Uterus (tissue), 4 donors: ENCODE measurements at places on chromosomes 1 and 21. TPM values are rescaled to one million over a fixed set of nuclear protein-coding genes. Genes with fewer than 3 reads are reported as not detected.

- no peak for DNase-seq
Measured at GRCh38 chr1:30516485-30516858, 206.9 kb downstream of the MATN1 start.

DNA sequence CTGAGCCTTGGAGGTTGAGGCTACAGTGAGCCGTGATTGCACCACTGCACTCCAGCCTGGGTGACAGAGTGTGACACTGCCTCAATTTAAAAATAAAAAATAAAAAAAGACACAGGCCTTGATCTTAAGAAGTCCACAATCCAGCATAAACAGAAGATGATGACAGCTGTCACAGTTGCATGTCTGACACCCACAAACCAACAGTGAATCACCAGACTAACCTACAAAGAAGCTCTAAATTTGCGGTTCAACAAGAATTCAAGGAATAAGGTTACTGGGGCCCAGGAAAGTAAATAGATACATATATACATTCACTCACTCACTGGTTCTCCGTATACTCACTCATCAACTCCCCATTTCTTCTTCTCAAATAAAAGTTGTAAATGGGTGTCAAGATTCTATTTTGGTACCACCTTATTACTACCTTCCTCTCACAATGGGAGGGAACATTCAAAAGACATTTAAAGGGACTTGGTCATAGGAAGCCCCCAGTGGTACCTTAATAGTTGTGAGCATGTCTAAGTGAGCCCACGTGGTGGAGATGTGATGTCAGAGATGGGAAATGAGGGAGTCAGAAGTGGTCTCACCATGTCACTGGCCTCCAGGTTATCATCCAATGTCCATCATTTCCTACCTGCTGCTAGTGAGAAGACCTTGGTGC lies 66.9 kb upstream of the PRDX6 start:
- no peak for DNase-seq

DNA sequence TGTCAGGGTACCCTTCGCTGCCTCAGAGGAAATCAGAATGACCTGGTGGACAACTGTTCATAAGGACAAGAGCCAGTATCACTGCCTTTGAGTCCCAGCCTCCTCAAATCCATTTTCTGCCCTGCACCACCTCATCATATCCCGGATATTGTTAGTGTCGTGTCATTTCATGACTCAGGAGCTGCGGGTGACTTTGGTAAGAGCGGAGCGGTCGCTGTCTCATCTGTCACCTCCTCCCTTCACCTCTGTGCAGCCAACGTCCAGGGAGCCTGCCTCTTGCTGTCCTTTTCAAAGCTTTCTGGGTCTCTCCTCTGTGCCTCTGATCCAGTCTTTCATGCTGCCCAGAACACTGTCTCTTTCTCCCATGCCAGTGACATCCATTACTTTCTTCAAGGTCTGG lies 7.0 kb upstream of the C1orf198 start:
- no peak for DNase-seq

DNA sequence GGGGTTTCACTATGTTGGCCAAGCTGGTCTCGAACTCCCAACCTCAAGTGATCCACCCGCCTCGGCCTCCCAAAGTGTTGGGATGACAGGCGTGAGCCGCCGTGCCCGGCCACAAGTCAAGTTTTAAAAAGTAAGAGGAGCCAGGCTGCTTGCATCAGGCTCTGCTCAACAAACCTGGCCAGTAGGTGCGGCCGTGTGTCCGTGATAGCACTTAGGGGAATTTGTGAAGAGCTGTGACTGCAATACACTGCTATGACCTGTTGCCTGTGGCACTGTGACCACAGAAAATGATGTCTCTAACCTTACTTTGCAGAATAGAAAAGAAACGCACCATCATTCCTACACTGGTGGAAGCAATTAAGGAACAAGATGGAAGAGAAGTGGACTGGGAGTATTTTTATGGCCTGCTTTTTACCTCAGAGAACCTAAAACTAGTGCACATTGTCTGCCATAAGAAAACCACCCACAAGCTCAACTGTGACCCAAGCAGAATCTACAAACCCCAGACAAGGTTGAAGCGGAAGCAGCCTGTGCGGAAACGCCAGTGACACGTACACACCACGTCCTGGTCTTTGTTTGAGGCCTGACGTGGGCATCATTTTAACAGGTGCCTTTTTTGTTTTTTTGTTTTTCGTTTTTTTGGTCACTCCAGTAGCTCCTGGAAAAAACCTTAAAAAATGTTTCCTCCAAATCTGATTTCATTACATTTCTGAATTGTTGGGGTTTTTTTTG lies 16.7 kb downstream of the C1orf174 start:
- no peak for DNase-seq

- DNase-seq = no peak
Measured at GRCh38 chr21:40381111-40381510, 465.8 kb downstream of the DSCAM start.

- no peak for DNase-seq
Measured at GRCh38 chr1:89525169-89525855, 683 bp downstream of the LRRC8B start.

GRCh38 chr1:229557913-229558414 lies 543 bp downstream of the ABCB10 start:
- DNase-seq = peak; percentile 37

GRCh38 chr1:219666242-219666641 lies 53.3 kb upstream of the ZC3H11B start:
- no peak for DNase-seq

- no peak for DNase-seq
Measured at GRCh38 chr1:230401101-230401500, 25.0 kb downstream of the PGBD5 start.

DNA sequence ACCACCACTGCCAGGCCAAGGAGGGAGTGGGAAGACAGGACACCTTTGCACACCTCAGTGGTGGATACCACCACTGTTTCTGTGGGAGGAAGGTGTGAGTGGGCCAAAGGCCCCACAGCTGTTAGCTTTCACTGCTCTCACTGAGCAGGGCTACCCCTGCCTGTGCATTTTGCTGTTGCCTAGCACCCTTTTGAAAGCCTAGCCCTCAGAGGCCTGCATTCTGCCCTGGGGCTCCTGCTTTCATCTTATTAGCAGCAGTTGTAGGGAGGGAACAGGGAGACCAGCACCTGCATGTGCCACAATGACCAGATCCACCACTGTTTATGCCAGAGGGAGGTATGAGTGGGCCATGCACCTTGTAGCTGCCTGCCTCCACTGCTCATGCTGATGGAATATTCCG lies 110.9 kb upstream of the C21orf91 start:
- DNase-seq = no peak

DNA sequence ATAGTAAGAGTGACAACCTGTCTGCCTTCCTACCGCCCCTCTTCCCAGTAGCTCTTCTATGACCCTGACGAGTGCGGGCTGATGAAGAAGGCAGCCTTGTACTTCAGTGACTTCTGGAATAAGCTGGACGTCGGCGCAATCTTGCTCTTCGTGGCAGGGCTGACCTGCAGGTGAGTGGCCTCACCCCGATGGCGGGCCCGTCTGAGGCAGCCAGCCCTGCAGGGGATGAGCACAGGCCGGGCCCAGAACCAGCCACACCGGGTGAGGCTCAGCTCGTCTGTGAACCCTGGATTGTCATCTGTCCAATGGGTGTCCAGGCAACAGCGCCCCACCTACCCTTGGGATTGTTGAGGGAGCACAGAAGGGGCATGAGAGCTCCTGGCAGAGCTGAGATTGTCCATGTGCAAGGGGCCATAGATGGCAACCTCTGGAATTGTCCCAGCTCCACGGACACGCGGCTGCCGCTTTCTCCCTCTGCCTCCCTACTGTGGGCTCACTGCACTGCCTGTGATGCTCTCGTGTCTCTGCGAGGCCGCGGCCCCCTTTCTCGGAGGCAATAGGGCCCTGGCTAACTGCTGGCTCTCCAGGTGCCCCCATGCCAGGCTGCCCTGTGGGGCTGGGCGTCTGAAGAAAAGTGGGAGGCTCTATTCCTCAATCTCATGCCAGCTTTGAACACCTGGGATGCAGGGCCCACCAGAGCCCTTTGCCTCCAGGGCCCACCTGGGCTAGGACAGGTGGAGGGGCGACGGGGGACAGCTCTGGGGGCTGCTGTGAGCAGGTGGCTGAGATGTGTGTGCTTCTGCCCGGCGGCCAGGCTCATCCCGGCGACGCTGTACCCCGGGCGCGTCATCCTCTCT lies 50.0 kb upstream of the LRRC3 start:
- no peak for DNase-seq

GRCh38 chr1:160056648-160057169 lies 13.3 kb downstream of the KCNJ10 start:
- DNase-seq = no peak

- peak; percentile 82 for DNase-seq
Measured at GRCh38 chr1:26145041-26145959, 13.6 kb upstream of the FAM110D start.

- no peak for DNase-seq
Measured at GRCh38 chr1:109981004-109981335, 3.6 kb upstream of the AHCYL1 start.

- DNase-seq = no peak
Measured at GRCh38 chr21:35229290-35229689, 180.2 kb upstream of the RUNX1 start.

DNA sequence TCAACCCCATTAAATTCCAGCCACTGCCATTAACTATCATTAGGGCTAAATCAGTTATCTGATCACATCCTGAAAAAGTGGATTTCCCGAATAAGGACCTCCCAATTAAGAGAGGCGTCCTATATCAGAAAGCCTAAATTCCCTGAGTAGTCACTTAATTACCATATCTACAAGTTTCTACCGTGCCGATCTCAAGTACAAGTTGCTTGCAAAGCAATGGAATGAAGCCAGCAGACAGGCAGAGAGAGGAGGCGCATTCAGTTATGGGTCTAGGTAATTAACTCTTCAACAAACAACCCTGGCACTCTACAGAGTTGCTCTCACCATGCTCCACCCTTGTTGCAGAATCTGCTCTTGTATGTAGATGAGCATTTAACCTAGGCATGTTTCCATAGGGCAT lies 494.6 kb upstream of the RUNX1 start:
- no peak for DNase-seq

DNA sequence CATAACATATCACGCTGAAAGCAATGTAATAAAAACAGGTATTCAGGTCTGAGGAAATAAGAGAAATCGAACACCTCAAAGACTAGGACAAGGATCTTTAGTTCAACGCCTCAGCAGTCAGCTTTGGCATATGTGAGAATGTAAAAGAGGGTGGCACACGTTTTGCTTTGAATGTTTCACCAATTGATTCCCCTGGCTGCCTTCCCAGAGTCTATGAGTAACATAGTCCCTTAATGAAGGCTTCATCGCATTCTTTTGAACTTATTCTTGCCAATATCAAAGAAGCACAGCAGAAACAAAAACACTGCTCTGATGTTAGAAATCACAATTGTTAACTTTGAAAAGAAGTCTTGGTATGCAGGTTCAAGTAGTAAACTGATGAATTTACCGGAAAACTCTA lies 764.8 kb downstream of the ADGRL2 start:
- DNase-seq = no peak

GRCh38 chr21:16642353-16642752 lies 870.5 kb upstream of the CXADR start:
- DNase-seq = no peak

DNA sequence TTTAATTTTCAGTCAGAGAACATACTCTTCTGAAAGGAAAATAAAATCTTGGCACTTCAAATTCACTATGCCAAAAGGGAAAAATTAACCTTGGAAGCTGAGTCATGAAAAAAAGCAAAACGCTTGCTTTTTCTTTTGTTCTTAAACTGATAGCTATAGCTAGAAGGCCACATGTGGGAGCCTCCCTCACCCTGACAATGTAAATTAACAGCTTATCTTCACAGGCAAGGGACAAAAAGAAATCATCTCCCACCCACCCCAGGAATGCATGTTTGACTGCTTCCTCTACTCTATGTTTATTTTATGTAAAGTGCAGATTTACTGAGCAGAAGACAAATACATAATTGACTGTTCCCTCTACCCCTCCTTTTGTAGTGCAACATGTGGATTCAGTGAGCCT lies 38.0 kb downstream of the EBNA1BP2 start:
- DNase-seq = no peak

DNA sequence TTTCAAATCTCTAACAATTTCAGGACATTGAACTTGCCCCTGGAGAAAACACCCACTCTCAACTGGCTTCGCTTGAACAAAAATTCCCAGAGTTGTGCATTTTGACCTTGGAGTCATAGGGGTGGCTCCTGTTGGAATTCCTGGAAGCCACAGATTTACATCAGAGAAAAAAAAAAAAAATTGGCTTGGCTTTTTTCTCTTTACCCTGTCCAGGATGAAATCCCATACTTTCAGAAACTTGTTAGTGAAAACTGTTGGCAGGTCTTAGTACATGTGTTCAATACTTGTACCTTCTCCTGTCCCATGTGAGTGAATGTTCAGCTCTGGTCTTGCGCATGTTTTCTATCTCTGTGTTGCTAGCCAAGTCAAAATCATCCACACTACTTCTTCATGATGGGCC lies 228.8 kb downstream of the TGFB2 start:
- no peak for DNase-seq

DNA sequence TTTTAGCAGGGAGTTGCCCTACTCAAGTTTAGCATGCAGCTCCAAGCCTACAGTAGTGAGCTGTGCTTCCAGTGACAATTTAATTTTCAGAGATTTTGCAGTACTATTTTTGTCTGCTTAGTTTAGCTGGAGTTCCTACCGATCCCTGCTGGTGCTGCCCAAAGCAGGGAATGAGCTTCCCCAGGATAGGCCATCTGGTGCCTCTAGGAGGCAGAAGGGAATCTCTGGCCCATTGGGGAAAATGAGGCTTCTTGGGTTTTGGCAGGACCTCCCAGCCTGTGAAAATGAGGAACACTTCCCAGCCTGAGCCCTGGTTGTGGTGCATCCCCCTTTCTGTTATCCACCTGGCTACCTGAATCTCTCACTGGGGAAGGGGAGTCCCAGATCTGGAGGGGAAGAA lies 149.2 kb downstream of the RASAL2 start:
- no peak for DNase-seq

- no peak for DNase-seq
Measured at GRCh38 chr21:15928196-15928595, 198.4 kb downstream of the USP25 start.

- no peak for DNase-seq
Measured at GRCh38 chr1:21518774-21519455, 9.7 kb downstream of the ALPL start.

DNA sequence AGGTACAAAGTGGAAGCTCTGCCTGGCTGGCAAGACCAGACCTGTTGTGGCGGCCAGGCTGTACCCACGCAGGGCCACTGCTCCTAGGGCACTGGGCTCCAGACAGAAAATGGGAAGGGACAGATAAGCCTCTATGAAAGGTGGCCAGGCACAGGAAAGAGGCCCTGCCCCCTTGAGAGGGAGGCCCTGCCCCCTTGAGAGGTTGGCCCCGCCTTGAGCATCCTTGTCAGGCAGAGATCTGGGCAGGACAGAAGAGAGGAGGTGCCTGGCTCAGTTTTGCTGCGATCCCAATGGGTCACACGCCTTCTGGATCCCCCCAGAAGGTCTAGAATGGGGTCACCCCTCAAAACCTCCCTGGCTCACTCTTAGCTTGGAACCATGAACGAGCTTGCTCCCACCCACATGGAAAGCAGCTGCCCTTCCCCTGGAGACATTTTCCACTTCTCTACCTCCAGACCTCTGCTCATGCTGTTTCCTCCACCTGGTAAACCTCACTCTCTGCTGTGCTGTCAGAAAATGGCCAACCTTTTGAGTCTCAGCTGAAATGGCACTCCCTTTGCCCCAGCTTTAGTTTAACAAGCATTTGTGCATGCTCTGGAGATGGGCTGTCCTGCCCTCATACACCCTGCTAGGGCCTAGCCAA lies 17.5 kb upstream of the ECE1 start:
- no peak for DNase-seq

The ORC1 gene
- not detected for total RNA-seq

The PTCH2 gene
- total RNA-seq = 5.3 TPM

The OR2L3 gene
- 0.15 TPM for total RNA-seq

The ANKRD65 gene
- 10.4 TPM for total RNA-seq

The LRRC8C gene
- total RNA-seq = 10.9 TPM

The ECM1 gene
- 38.5 TPM for total RNA-seq

The ETV3L gene
- total RNA-seq = not detected

The C1orf87 gene
- total RNA-seq = 0.18 TPM

The CD48 gene
- total RNA-seq = 10.0 TPM

The CREG1 gene
- 74.6 TPM for total RNA-seq
